ENCODE measurements at places on chromosomes 3 and 15.

DNA sequence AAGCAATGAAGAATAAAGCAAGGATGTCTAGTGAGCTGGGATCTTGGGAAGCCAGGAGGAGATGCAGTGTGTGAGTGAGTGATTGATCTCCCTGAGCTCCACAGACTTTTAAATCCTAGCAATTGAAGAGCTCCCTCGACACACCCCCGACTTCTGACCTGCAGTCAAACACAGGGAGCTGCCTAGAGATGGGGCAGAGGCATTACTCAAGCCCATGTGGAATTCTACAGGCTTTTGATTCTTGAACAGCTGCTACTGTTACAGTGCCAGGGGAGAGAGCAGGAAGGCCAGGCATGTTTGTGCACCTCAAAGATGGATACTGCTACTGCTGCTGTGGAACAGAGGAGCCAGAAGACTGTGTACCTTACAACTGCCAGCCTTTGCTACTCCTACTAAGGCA, 1403.1 kb upstream of the ALCAM start:
- DNase-seq, result no peak

- DNase-seq, result no peak
Measured at GRCh38 chr3:71001303-71001830, 582.2 kb downstream of the FOXP1 start.

- no peak for DNase-seq
Measured at GRCh38 chr15:90837094-90837493, 31.3 kb upstream of the FURIN start.

DNA sequence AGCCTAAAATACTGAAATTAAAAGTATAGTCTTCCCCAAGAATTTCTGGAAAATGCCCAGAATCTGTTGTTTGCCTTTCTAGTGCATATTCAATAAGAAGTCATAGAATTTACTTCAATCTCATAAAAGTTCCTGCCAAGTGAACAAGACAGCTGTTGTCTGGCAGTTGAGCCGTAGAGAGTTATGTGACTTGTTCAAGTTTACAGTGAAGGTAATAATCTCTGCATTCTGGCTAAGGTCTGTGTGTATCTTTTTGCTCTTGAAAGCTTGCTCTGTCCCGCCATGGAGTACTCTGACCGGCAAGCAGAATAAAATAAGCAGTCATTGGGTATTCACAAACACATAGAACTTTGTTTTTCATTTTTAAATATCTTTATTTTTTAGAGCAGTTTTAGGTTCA, 77.8 kb downstream of the GHSR start:
- no peak for DNase-seq

GRCh38 chr3:194287374-194287773, 63.8 kb downstream of the CPN2 start:
- DNase-seq, result no peak

DNA sequence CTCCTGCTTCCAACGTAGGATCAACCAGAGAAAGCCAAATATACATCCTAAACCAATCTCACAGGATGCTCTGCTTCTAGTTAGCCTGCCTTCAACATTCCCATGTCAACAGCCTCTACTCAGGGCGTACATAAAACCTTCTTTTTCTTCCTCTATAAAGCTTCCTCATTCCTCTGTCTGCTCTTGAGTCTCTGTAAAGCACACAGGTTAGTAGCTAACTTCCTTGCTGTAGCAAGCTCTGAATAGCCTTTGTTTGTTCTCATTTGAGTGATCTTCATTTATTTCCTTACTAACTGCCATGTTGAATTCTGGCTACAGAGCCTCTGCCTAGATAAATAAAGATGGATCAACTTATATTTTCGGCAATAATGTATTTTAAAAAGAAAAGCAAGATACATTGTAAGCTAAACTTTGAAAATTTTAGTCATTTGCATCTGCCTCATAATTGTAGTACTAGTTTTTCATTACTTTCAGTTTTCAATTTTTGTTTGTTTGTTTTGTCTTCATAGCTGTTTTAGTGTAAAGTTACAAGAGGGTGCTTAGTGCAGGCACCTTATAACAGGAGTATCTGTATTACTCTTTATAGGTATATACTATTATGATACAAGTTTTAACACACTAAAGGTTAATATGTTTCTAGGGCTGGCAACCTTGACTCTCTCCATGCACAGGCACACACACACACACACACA, 498.2 kb downstream of the PYDC2 start:
- DNase-seq, result no peak

DNA sequence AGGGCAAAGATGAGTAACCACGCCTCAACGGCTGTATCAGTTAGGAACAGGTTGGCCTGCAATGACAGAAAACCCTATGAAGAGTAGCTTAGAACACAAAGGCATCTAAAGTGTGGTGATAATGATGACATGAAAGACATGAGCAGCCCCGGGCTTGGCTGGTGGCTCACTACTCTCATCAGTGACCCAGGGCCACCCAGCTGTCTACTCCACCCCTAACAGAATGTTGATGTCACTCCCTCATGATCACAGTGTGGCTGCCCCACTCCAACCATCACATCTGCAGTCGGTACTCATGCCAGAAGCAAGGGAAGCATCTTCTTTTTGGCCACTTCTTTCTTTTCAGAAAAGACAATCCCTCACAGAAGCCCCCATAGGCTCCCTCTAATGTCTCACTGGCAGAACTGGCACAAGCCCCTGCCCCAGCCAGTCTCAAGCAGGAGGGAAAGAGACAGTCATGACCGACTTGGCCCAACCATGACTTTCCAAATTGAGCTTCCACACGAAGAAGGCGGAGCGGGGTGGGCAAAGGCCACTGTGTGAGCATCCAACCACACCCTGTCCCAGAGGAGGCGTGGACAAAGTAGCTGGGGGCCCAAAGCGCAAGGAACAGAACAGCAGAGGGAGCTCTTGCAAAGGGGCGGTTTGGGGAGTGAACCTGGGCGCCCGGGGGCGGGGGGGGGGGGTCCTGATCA, 72.0 kb upstream of the IQSEC1 start:
- DNase-seq, result no peak

DNA sequence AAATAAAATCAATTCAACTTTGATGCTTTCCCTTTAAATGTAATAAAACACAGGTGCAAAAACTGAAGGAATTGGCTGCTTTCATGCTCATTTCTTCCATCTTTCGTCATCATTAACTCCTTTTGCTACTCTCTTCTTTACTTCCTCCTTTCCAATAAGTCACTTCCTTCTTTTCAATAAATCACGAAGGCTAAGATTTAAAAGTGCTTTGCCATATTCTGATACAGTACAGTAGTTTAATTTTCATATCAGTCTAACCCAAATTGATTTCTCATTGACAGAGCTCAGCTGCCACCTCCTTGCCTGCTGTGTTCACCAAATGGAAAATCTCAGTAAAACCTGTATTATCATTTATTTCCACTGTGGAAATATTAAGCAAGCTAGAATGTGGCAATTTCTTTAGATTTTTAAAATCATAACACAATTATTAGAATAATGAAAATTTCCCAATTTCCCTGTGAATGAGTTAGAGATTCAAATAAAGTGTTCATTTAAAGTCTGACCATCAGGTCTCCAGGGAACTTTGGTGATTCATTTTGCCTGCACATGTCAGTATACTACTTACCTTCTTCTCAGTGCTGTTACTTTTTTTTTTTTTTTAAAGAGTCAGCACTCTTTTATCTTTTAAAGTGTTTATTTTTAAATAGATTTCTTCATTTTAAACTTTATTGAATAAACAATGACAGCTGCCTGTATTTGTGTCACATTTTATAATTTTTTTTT, 41.6 kb downstream of the NANOGP8 start:
- no peak for DNase-seq

DNA sequence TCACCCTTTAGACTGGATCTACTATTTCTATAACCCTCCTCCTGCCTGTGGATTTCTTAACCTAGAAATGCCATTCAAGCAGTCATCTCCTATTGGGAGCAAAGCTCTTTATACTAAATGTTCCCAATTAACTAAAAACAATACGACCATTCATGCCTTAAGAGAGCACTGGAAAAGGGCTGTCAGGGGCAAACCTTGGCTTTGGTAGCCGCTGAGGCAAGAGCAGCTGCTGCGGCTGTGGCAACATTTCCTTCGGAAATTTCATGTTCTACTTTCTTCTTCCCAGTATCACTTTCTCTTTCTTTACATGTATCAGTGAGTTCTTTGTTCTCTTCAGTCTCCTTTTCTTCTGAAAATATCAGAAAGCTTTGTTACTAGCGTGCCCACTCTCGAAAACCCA, 56.3 kb upstream of the CSPG5 start:
- DNase-seq, result peak; percentile 30

DNA sequence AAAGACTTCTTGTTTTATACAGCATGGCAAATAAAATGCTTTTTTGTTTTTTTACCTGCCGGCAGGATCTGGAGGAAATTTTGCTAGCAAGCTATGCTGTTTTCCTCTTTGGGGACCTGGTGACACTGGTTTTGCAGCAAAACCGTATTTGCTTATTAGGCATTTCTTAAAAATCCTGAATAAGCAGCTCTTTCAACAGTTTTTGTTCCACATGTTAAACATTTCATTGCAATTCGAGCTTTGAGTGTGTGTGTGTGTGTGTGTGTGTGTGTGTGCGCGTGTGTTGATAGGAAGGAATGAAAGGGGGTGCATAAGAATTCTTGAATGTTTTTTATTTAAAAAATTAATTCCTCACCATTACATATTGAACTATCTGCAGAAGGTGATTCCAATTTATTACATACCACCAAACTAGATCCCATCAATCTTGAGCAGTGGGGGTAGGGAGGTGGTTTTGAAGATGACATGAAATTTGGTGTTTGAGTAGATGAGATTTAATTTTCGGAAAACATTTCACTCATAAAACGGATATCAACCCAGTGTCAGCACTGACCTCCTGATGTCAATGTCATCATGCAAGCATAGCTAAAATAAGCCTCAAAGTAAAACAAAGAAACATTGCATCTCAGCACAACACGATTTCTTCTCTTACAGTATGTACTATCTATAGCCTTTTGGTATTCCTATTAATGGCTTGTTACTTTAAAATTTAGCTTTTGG, 17.3 kb downstream of the ZBTB38 start:
- no peak for DNase-seq

GRCh38 chr3:74282202-74282601, 332.3 kb downstream of the CNTN3 start:
- no peak for DNase-seq

DNA sequence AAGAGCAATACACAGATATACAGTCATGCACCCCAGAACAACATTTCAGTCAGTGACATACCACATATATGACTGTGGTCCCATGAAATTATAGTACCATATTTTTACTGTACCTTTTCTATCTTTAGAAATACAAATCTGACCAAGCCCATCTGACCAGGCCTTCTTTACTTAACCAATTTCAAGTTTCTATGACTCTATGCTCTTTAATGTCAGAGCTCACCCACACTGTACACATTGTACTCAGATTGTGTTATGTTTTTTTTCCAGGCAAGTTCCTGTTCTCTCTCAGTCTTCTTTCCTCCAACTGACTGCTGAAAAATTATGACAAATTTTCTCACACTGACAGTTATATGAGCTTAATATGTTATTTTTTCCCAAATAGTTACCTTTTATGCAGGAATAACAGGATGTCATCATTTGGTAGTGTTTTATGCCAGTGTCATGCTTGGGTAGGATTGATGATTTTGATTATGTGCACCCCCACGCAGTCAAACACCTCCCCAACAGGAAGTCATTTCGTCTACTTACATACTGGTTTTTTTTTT, 8.0 kb upstream of the CBLB start:
- no peak for DNase-seq

DNA sequence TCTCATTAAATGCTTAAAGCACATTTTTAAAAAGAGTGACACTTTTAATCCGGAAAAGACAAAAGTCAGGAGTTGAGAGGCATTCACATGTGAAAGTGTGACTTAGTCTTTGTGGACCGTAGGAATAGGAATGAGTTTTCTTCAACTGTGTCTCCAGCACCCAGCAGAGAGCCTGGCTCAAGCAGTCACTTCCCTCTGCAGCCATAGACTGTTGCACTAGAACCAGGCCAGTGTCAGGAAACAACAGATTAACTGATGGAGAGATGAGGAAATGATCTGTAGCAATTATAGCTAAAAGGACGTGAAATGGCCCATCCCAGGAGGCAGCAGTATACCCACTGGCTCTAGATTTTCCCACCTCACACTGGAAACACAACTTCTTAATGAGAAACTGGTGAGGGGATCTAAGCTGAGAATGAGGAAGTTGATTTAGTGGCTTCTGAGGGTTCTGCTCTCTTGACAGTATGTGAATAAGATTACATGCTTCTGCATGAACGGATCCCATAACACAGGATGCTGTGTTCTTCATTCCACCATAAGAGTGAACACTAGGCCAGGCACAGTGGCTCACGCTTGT, 19.8 kb downstream of the CFAP92 start:
- DNase-seq, result no peak

- DNase-seq, result no peak
Measured at GRCh38 chr3:59444294-59444671, 394.5 kb upstream of the CFAP20DC start.

- no peak for DNase-seq
Measured at GRCh38 chr3:23508464-23508863, 297.3 kb upstream of the UBE2E1 start.

GRCh38 chr15:66388043-66388363, 1.3 kb downstream of the MAP2K1 start:
- DNase-seq, result no peak

- no peak for DNase-seq
Measured at GRCh38 chr15:85380812-85381642, 624 bp downstream of the AKAP13 start.

DNA sequence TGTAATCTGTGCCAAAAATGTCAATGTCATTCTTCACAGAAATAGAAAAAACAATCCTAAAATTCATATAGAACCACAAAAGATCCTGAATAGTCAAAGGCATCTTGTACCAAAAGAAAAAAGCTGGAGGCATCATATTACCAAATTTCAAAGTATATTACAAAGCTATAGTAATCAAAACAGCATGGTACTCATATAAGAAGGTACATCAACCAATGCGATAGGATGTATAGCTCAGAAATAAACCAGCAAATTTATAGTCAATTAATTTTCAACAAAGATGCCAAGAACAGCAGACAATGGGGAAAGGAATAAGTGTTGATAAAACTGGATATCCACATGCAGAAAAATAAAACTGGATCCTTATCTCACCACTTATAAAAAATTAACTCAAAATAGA, 150.5 kb upstream of the PRICKLE2 start:
- DNase-seq, result no peak

- peak; percentile 18 for DNase-seq
Measured at GRCh38 chr15:55588070-55588814, at the start of gene PYGO1. PYGO1 (minus strand) TSS chr15:55588345; CDS start chr15:55587883, 462 bp downstream.

DNA sequence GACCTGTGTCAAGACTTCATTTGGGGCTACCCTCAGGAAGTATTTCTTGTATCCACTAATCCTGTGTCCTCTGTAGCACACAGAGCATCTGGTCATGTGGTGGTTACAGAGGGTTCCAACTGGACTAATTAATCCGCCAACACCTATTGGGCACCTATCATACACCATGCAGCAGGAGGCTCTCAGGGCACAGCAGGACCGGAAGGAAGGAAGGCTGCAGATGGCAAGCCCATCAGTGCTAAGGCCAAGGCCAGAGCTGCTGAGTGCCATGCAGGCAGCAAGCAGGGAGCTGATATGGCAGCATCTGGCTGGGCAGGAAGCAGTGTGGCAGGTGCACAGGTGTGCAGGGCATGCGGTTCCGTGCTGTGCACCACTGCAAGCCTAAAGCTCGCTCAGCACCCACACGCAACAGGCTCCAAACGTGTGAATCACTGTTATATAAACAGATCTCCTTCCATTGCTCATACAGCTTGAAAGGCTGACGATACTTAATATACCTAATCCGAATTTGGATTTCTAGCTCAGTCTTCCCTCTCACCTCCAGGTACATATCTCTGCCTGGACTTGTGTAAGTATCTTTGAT, 64.4 kb upstream of the SNRPA1 start:
- no peak for DNase-seq

All from caudate nucleus (tissue), 63 donors.